ENCODE measurements at places on chromosomes 2 and 18.

GRCh38 chr2:143123911-143124310 is 5.3 kb upstream of the ARHGAP15 start:
- DNase-seq = no peak

GRCh38 chr2:9251154-9252001 is 44.8 kb downstream of the ASAP2 start:
- DNase-seq = no peak

DNA sequence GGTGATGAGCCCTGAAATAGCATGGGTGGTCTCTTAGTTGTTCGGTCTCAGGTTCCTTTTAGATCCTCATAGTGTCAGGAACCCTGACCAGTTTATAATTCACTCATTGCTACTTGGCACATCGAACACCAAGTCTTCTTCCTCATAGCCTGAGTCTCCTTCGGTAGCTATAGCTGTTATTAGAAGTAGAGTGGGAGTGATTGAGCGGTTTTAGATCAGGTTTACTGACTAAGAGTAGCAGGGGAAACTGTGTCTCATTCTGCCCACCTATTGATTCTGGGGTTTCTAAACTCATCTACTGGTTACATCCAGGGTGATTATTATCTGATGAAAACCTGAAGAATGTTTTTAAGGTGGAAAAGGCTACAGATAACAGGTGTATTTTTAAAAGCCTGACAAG is 114.6 kb downstream of the SETBP1 start:
- DNase-seq = no peak

DNA sequence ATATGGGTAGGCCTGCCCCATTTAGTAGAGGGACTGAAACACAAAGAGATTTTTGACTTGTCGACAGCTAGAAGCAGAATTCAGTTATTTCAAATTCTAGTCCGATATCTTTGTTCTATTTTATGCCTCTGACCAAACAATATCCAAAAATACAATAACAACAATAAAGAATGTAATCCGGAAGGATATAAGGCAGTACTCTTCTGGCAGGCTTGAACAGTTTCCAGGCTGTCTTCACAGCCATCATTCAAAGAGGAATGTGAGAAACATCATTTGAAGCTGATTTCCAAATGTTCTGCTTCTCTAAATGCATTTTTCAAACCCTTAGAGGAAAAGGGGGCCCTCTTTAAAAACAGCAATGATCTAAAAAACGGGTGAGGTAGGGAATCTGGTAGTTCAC is 36.7 kb upstream of the SPTBN1 start:
- no peak for DNase-seq

DNA sequence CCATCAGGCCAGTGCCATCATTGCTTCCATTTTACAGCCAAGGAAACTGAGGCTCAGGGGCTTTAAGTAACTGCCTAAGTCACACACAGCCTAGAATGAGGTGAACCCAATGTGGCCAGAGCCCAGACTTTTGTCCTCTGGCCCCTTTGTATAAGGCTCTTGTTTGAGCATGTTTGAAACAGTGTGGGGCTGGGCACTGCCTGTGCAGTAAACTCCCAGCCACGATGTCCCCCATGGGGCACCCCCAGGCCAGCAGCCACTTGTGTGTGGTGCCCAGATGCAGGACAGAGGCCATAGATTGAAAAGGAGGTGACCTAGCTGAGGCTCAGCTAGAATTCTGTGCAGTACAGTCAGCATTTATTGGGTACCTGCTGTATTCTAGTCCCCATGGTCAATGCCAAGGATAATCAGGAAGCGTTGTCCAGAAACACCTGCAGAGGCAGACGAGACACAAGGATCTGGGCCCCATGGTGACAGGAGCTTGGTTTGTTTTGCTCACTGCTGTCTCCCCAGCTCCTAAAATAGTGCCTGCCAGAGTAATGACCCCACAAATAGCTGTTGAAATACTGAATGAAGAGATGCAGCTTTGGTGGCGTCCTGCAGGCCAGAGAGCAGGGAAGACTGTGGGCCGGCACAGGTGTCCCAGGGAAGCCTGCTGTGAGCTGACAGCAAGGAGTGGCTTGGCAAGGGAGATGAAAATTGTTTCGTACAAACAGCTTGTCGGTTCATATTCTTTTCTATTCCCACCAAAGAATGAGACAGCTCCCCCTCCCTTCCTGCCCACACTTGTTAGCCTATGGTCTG is 160.7 kb downstream of the LDLRAD4 start:
- DNase-seq = no peak

DNA sequence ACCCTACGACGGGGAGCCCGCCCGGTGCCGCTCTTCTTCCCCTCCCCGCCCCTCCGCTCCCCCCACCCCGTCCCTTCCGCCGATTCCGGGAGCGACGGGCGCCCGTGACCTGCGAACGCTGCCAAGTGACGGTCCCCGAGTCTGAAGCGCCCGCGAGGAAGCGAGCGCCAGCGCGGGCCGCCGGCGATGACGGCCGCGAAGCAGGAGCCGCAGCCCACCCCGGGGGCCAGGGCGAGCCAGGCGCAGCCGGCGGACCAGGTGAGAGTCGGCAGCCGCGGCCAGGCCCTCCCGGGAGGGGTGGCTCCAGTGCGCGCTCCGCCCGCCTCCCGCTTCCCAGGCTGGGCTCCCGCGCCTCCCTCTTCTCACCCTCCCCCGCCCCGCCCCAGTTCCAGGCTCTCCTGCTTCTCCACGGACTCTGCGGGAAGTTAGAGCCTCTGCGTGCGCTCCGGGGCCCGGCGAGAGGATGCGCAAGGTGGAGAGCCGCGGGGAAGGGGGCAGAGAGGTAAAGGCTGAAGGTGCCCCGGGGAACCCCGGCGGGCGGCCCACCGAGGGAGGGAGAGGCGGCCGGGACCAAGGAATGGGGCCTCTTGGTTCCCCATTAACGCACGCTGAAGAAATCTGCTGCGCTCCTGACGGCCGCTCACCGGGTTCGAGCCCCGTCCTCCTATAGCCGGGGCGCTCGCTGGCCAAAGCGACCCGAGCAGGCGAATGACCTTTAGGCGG is 719.5 kb downstream of the DPP10 start:
- no peak for DNase-seq
